Left colon (tissue), 2 donors: ENCODE measurements at places on chromosomes 7 and 10.

DNA sequence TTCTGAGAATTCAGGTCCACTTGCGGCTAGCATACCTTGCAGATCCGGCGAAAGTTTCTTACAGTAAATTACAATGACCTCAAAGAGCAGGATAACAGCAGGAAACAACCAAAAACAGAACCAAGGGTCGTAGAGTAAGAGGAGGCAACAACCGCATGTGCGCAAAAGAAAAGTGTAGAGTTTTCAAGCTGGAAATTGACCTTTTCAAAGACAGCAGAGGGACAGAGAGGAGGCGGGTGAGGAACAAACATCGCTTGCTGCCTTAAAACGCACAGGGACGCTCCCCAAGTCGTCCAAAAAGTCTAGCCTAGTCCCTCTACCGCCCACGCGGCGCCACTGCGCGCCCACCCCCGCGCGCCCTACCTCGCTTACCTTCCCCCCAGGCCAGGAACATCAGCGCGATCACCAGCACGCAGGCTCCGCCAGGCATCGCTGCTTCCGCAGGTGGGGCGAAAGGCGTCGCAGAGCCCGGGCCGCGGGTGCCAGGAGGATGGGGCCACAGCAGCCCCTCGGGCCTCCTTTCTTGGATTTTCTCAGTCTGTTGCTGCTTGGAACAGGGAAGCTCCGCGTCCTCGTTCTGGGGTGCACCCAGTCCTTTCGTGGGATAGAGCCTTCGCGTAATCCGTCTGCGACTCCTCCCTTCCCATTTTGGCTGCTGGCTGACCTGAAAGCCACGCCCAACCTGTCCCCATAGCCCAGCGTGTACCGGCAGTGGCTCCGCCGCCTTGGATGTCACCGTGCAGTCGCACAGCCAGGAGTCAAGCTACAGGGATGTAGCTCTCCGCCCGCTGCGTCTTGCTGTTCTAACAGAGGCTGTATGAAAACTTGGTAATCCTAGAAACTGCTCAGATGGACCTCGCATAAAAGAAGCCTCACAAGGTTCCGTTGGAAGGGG is at the start of gene VWDE:
Gene VWDE (minus strand): TSS at position 579 of the 895 bp plus-strand sequence. CDS start 149 bp downstream, at position 430.
- DNase-seq: peak; percentile 54

DNA sequence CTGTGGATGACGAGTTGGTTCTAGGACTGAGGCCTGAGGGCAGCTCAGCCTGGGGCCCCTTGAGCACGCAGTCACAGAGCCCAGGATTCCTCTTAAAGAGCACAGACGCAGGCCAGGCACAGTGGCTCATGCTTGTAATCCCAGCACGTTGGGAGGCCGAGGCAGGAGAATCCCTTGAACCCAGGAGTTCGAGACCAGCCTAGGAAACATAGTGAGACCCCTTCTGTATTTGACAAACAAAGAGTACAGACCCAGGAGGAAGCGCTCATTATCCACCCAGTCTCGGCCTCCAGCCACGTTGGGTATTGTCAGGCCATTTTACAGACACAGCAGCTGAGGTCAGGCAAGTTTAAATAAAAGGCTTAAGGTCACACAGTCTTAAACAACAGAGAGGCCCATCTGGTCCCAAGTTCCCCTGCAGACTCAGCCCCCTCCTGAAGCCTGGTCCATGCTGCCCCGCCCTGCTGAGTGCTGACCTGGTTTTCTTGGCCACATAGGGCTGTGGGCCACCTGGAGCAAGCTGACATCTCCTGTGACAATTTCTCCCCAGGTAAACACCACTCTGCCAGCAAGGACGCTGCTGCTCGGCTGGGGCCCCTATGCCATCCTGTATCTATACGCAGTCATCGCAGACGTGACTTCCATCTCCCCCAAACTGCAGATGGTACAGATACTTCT is 12.6 kb downstream of the RGR start:
- no peak for DNase-seq

DNA sequence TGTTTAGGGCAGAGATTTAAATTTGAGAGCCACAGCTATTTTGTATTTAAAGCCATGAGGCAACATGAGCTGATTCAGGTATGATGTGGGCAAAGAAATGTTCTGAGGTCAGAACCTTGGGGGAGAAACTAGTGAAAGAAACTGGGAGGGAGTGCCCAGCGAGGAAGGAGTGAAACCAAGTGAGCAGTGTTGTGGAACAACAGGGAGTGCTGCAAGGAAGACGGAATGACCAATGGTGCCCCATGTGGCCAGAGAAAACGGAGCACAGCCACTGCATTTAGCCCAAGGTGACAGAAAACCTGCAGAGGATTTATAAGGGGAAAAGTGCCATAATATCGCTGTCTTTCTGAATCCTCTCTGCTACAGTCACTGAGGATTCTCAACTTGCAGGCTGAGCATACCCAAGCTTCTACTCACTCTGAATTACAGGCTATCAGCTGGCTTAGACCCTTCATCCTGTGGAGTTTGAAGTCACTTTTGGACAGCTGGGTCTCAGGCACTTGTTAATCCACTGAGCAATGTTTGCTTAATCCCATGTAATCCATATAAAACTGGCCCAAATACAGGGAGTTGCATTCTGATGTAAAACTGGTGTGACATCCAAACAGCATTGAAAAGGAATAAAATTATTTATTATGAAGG is 777.3 kb downstream of the CCSER2 start:
- DNase-seq: no peak

DNA sequence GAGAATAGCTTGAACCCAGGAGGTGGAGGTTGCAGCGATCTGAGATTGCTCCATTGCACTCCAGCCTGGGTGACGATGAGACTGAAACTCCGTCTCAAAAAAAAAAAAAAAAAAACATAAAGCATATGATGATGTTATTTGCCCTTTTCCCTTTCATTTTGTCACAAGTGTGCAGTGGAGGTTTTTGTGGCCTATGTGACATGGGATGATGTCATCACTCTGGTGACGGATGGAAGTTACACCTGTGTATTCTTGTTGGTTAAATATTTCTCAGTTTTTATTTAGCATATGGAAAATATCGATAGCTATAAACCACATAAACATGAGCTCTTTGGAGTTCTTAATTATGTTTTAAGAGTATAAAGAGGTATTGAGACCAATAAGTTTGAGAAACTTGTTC is 71.8 kb upstream of the EMX2 start:
- DNase-seq: no peak

DNA sequence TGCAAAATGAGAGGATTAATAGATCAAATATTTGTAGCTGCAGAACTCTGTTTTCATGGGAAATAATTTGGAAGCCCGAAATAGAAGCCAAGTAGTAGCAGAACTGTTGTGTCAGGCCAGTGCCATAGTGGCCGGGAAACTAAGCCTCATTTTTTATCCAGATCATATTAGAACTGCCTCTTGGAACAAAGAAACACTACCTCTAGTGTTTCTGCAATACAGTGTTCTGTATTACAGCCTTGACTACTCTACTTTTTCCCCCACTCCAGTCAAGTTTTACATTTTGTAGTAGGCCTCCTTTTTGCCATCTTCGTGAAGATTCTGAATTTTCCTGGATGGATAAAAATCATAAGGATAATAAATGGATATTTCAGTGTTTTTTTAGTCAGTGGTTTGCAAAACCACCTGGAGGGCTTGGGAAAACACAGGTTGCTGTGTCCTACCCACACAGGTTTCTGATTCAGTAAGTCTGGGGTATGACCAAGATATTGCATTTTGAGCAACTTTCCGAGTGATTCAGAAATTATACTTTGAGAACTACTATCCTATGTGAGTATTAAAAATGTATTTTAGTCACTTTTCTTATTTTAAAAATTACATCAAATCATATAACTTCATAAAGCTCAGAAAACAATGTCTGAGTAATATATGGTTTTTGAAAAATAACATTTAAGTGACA is 326.2 kb upstream of the KAT6B start:
- DNase-seq: no peak

DNA sequence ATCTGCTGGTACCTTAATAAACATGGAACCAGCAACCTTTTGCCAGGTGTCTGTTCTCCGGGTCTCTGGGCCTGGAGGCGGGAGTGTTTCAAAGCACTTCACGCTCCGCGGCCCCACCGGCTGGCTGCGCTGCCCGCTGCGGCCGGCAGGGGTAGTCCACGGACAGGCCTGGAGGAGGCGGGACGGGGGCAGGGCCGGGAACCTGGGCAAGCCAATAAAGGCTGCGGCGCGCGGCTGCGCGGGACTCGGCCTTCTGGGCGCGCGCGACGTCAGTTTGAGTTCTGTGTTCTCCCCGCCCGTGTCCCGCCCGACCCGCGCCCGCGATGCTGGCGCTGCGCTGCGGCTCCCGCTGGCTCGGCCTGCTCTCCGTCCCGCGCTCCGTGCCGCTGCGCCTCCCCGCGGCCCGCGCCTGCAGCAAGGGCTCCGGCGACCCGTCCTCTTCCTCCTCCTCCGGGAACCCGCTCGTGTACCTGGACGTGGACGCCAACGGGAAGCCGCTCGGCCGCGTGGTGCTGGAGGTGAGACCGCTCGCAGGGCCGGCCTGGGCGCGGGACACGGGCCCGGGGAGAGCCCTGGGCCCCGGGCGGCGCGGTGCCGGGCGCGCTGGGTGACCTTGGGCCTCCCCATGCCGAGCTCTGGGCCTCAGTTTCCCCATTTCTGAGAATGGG is at the start of gene PPIF:
Gene PPIF (plus strand): TSS at position 244 of the 668 bp plus-strand sequence. CDS start 80 bp downstream, at position 324.
- peak; percentile 93 for DNase-seq

- DNase-seq: no peak
These were observed 704.0 kb upstream of the IGFBP3 start for GRCh38 chr7:46625032-46625431.

- no peak for DNase-seq
These were observed 28.0 kb downstream of the VIM start for GRCh38 chr10:17256051-17256450.

DNA sequence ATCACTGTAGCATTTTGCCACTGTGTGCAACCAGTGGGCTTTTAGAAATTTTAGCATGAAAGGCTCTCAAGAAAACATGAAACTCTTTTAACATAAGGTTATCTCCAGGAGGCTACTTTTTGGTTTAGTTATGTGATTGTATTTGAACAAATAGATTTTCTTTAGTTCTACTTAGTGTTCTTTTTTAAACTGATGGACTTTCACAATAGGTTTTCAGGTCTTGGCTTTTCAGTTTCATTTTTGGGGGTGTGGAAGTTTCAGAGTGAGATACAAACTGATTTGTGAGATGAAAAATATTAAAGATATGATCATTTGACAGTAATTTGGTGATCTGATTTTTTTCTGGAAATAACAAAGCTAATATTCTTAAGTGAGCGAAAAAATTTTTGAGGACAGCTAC is 344.1 kb downstream of the PHF14 start:
- DNase-seq: no peak

DNA sequence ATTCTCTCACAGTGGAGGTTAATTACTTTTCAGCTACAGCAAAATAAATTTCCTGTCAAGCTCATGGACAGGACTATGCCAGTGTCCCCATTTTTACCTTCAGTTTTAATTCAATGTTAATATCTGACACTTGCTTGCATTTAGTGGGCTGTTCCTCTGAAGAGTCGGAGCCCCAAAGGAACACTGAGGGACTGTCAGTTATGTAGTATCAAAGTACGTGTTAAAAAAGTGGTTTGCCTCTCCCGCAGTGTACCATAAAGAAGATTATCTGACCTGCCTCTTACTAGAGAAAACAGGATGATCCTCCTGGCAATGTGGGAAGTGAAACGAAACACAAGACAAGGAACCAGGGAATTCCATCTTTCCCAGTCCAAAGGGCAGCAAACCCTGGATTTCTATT is 1010.9 kb upstream of the PHF14 start:
- DNase-seq: no peak

DNA sequence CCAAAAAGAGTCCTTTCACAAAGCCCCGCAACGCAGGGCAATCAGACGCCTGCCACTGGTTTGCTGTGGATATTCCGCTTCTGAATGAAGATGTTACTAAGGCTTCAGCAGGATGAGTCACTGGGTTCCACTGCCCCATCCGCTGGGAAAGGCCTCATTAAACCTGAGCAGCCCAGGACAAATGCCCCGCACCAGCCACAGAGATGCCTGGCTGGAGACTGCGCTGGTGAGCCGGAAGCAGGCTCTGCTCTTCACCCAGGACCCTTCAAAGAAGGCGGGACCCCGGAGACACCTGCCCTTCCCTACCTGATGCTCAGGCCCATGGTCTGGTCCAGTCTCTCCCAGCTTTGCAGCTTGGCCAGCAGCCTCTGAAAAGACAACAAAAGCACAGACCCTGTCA is 19.8 kb downstream of the MAD1L1 start:
- no peak for DNase-seq

DNA sequence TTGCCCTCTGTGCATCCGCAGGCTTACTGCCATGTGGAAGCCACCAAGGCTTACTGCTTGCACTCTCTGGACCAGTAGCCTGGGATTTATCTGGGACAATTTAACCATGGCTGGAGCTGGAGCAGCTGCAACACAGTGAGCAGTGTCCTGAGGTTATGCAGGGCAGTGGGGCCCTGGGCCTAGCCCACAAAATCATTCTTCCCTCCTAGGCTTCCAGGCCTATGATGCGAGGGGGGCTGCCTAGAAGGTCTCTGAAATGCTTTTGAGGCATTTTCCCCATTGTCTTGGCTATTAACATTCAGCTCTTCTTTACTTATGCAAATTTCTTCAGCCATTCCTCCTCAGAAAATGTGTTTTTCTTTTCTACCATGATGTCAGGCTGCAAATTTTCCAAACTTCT is 313.6 kb upstream of the CDC14C start:
- DNase-seq: no peak

GRCh38 chr7:79528421-79528820 is 75.0 kb upstream of the MAGI2 start:
- no peak for DNase-seq

DNA sequence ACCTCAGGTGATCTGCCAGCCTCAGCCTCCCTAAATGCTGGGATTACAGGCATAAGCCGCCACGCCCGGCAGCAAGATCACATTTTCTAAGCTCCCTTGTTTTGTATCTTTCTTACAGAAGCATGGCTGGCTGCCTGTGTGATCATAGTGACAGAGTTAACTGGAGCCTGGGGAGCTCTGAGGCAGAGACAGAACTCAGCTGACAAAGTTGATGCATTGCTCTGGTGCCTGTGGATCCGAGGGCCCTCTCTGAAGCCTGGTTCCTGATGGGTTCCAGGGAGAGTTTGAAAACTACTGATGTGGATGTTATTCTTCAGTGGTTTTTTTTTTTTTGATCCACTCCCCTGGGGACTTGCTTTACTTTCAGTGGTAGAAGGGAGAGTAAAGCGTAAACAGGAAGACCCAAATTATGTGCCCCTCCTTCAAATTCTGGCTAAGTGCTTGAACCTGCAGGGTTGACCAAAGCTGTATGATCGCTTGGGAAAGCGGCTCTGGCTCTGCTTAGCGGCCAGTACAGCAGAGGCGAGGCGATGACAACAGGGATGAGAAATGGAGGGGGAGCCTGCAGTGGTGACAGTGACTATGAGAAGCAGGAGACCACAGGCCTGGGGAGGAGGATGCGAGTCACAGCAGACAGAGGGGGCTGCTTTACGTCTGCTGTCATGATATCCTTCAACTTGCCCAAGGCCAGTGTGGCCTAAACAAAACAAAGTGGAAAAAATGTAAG is 6.8 kb upstream of the EFCAB10 start:
- no peak for DNase-seq

- no peak for DNase-seq
These were observed 63.0 kb downstream of the RGS10 start for GRCh38 chr10:119479532-119479931.
